Activated T-cell treated with anti-CD3 and anti-CD28 coated beads for 1 hour (primary cell): ENCODE measurements at places on chromosomes 16 and 17.

DNA sequence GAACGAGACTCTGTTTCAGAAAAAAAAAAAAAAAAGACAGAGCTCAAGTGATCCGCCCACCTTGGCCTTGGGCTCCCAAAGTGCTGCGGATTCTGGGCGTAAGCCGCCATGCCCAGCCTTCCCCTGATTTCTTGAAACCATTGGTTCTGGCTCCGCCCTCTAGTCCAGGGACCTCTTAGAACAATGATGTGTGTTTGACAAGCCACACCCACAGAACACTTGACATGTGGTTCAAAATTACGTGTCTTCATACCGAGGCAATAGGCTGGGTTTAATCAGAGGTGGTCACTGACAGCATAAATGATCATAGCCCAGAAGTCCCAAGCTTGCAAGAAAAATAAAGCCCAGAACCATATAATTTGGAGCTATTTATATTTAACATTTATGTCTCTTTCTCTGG, 23.0 kb downstream of the KNOP1 start:
- DNase-seq, result no peak

- DNase-seq, result no peak
Observed at GRCh38 chr16:72588551-72588950, 416.6 kb upstream of the PMFBP1 start.

DNA sequence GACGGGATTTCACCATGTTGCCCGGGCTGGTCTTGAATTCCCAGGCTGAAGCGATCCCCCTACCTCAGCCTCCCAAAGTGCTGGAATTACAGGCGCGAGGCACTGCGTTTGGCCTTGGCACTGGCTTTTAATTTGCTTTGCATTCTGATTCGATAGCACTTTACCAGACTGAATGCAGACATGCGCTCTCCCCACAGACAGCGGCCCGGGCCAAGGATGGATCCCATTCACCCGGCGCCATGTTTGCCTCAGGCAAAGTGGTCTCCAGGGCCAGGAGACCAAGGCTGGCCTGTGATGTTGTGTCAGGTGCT, 41.7 kb downstream of the DHRS7B start:
- DNase-seq, result no peak

GRCh38 chr17:82434216-82434565, 15.8 kb upstream of the OGFOD3 start:
- no peak for DNase-seq

DNA sequence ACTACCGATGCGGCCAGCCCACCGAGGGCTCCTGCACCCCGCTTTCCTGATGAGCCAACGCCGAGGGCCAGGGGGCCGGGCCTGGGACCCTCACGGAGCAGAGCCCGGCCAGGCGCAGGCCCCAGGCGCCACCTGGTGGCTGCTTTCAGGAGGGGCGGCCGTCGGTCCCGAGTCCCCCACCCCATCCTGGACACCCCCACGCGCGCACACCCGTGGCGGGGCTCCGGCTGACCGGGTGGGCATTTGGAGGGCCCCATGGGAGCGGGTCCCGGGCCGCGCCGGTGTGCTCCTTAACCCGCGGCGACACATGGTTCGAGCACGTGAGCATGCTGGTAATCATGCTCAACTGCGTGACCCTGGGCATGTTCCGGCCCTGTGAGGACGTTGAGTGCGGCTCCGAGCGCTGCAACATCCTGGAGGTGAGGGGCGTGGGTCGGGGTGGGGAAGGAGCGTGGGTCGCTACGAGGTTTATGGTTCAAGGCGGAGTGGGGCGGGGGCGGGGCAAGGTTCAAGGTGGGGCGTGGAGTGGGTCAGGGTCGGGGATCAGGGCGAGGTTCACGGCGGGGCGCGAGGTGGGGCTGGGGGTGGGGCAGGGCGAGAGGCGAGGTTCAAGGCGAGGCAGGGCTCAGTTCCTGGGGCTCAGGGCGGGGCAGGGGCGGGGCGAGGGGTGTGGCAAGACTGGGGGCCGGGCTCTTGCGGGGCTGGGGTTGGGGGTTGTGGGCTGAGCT, 30.2 kb downstream of the TPSG1 start:
- DNase-seq, result no peak

GRCh38 chr16:57801809-57802340, 416 bp downstream of the KIFC3 start:
- no peak for DNase-seq

DNA sequence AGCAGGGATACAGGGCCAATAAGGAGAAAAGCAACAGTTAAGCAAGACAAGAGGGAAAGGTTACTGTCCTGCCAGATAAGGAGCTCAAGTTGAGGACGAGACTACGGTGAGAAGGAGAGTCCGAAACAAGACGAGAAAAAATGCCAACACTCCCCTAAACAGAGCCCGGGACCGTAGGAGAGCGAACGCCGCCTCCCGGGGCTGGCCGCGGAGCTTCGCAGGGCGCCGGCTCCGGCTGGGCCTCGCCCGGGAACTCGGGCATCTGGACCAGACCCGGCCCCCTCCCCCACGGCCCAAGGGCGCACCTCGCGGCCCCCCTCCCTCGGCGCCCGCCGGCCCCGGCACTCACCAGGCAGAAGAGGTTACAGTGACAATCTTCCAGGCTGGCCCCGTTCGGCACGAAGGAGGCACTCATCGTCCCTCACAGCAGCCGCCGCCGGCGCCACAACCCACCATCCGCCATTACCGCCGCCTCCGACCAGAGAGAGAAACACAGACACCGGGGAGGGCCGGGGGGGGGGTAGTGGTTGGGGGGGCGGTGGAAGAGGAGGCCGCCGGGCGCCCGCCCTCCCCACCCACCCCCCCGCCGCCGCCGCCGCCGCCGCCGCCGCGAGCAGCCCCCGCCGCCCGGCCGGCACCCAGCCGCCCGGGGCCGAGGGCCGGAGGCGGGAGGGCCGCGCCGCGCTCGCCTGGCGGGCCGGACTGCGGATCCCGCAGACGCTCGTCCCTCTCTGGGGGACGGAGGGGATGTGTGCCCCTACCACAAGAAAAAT, at the start of gene MED13:
TSS of gene MED13 (minus strand) at position 488 of the 773 bp plus-strand sequence. CDS start at position 415, 73 bp downstream.
- peak; percentile 47 for DNase-seq

- DNase-seq, result no peak
Observed at GRCh38 chr16:411576-412265, 10.0 kb downstream of the DECR2 start.

DNA sequence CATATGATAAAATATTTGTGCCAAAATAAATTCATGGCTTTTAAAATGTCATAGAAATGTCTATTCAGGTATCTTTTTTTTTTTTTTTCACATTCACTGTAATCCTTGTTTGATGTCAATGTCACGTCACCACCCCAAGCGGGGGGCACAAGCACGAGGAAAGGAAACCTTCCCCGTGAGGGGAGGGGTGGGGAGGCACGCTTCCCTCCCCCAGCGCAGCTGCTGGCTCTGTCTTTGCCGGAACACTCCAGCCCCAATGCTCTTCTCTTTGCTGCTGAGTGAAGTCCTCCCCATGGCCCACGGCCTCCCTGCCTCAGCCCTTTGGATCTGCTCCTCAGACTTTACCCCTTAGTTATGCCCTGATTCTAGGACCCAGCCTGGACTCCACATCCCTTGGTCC, 1.5 kb downstream of the SLC35G3 start:
- no peak for DNase-seq

DNA sequence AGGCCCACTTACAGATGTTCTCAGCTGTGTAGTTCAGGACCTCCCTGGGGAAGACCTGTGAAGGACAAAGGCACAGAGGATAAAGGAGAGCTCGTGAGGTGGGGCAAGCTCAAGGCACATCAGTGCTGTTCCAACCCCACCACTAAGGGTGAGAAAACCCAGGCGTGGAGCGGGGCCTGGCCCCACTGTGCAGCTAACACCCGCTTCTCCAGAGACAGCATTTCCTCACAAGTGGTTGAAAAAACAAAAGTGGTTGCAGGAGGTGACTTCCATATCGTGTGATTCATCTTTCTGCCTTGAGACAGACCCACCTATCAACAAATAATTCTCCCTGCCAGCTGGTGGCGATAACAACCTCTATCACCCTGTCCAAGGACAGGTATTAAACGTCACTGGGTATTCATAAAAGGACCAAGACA, 30.0 kb downstream of the SNN start:
- no peak for DNase-seq
